ENCODE measurements at places on chromosomes 7 and 10. TPM values are rescaled to one million over a fixed set of nuclear protein-coding genes. Genes with fewer than 3 reads are reported as not detected.

Gene VAX1
- 3.2 TPM for total RNA-seq

DNA sequence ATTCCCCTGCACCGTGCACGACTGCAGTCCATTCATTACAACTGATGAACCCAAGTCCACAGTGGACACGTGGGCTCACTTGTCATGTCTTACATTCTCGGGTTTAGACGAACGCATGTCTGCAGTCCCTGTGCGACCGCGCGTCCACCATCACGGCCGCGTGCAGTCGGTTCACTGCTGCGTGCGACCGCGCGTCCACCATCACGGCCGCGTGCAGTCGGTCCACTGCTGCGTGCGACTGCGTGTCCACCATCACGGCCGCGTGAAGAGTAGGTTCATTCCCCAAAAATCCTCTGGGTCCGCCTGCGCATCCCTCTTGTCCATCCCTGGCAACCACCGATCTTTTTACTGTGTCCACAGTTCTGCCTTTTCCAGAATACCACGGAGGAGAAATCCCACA lies 100.5 kb downstream of the MAD1L1 start:
- no peak for DNase-seq

- DNase-seq = no peak
These were observed 160.4 kb upstream of the NPVF start for GRCh38 chr7:25388681-25389080.

DNA sequence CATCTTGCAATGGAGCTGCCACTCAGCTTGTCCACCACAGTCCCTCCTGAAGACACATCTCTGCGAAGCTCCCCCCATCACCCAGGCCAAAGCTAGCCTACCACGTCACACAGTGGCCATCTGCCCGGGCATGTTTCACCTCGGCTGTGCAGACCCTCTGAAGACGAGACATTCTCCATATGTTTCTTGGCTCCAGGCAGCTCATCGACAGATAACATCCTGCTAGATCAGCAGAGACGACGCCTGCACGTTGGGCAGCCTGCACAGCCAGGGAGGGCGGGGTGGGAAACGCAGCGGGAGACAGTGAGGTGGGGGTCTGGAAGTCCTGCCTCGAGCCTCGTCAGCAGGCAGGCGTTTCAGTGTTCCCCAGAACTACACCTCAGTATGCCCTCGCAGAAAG lies 53.0 kb downstream of the PTPRN2 start:
- DNase-seq = no peak

GRCh38 chr10:89699581-89700064 lies 1.8 kb upstream of the KIF20B start:
- DNase-seq = no peak

Gene SFRP4
- 0.16 TPM for total RNA-seq

- no peak for DNase-seq
These were observed 13.1 kb downstream of the AVPI1 start for GRCh38 chr10:97673736-97674525.
